ENCODE measurements at places on chromosomes 2 and 18.

DNA sequence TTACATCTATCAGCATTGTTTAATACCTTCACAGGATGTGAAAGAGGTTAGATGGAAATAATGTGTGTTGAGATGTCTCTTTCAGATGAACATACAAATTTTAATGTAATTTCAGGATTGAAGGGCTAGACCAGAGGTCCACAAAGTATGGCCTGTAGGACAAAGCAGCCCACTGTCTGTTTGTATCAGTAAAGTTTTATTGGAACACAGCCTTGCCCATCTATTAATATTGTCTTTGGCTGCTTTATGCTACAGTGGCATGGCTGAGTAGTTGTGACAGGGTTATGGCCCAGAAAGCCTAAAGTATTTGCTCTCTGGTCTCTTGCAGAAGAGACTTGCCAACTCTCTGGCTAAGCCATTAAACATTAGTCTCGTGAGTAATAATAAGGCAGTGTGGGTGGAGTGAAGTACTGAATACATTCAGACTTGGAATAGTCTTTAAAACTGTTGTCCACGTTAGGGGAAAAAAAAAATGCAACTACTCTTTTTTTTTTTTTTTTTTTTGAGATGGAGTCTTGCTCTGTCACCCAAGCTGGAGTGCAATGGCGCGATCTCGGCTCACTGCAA is 74.5 kb upstream of the NOSTRIN start:
- peaks cover 9% of the 10 kb centered on the region for H3K4me1 ChIP-seq
- no peak overlapping the region for H3K27ac ChIP-seq
- no peak for DNase-seq
- H3K4me3 ChIP-seq: no peak overlapping the region
- peaks cover 22% of the 10 kb centered on the region for H3K36me3 ChIP-seq
- no peaks in the 10 kb centered on the region for H3K27me3 ChIP-seq

GRCh38 chr2:112622528-112622849 is 23.2 kb upstream of the SLC20A1 start:
- H3K27ac ChIP-seq: no peak overlapping the region
- DNase-seq: no peak
- H3K27me3 ChIP-seq: peaks cover 5% of the 10 kb centered on the region
- H3K4me1 ChIP-seq: peaks cover 4% of the 10 kb centered on the region
- no peaks in the 10 kb centered on the region for H3K36me3 ChIP-seq

DNA sequence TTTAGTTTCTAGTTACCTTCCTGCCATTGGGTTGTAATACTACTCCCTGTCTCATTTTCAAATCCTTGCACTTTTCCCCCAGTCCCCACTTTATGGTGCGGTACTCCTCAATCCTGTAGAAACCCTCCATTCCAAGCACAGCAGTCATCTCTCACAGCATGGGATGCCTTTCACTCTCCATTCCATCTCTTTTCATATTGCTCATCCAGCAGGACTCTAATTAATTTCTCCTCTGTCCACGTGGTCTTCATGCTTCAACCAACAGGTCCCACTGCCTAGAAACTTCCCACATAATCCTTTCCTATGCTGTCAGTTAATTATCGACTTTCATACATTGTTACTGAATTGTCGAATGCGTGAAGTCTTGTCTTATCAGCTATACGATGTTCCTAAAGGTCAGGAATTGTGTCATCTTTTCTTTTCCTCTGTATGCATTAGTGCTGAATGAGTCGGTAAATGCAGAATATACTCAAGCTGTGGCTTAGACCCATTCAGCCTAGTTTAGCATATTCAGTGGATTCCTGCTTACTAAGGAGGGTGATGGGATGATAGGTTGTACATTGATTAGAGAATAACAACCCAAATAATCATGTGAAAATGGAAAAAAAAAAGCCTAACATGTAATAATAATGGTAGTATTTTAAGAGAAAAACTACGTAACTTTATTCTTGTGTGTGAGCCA is 89.7 kb downstream of the CRIM1 start:
- DNase-seq: no peak
- H3K27ac ChIP-seq: no peak overlapping the region

DNA sequence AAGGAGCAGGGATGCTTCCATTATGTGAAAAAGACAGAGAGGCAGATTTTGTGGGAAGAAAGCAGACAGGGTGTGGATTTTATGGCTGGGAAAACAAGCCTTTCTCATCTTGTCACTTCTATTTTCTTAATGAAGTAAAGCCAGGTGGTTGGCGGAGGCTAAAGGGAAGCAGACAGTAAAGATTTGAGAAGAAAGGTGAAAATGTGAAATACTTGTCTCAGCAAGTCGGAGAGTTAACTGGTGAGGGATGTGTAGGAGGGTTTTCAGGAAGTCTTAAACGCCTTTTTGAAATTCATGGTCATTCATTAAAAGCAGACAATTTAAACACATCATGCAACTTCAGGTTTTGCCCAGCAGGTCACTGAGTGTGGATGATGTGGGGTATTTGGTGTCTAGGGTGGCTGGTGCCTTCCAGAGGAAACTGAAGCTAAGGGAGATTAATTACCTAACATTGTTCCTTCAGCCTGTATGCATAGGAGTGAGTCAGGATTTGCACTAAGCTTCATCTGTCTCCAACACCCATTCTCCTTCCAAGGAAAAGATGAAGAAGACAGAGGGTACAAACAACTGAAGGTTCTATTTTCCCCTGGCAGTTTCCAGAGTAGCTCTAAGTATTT is 20.7 kb downstream of the SLC14A2 start:
- H3K27me3 ChIP-seq: no peaks in the 10 kb centered on the region
- no peak for DNase-seq

- peaks cover 6% of the 10 kb centered on the region for H3K4me1 ChIP-seq
- H3K4me3 ChIP-seq: no peak overlapping the region
- DNase-seq: no peak
- no peak overlapping the region for H3K27ac ChIP-seq
Observed at GRCh38 chr18:23701544-23702064, 12.4 kb downstream of the LAMA3 start.

DNA sequence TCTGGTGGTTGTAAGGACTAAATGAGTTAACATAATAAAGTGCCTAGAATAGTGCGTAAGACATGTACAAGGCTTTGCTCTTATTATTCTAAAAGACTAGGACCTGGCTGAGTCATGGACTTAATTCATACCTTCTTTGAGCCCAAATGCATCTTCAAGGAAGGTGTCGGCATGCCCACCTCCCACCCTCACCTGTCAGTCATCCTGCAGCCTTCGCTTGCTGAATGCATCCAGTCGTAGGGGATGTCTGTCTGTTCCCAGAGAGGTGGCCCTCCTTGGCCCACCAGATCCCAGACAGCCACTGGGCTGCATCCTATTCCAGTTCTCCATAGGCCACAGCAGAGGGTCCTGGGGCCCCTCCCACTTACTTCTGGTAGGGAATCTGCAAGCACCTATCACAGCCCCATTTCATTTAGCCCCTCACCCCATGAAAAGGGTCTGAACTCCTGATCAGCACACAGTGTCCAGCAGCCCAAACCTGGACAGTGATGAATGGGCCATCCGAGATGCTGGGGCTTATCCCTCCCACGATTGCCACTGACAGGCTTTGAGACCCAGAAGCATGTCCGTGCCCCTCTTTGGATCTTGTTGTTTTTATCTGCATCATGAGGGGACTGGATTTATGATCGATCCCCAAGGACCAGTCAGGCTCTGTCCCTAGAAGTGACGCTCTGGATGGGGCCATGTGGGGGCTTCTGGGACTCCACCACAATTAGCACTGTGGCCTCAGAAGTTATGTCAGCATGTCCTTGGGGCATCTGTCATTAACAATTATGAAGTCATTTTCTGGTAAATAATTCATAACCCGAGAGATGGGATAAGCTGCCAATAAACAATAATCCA is 101.1 kb downstream of the KLHL29 start:
- H3K4me1 ChIP-seq: peaks cover 13% of the 10 kb centered on the region
- H3K4me3 ChIP-seq: no peak overlapping the region
- no peaks in the 10 kb centered on the region for H3K27me3 ChIP-seq
- H3K36me3 ChIP-seq: no peaks in the 10 kb centered on the region

DNA sequence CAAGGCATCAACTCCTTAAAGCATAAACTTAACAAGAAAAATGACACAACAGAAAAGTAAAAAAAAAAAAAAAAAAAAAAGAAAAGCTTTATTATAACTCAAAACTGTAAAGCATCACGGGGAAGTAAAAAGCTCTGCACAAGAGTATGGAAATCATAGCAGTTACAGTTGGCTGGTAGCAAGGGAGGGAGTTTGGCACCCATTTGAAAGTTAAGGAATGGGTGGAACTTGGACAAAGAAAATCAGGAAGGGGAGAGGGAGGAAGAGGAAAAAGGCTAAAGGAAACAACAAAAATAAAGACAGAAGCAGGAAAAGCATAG is 8.6 kb downstream of the KLF7 start:
- no peak overlapping the region for H3K27ac ChIP-seq
- no peaks in the 10 kb centered on the region for H3K36me3 ChIP-seq
- peaks cover 37% of the 10 kb centered on the region for H3K4me1 ChIP-seq
- no peak for DNase-seq
- no peaks in the 10 kb centered on the region for H3K27me3 ChIP-seq
- H3K4me3 ChIP-seq: no peak overlapping the region

- H3K4me3 ChIP-seq: no peak overlapping the region
- DNase-seq: no peak
- peaks cover 26% of the 10 kb centered on the region for H3K4me1 ChIP-seq
- H3K27me3 ChIP-seq: no peaks in the 10 kb centered on the region
Observed at GRCh38 chr2:236982693-236983455, 102.8 kb upstream of the COPS8 start.

DNA sequence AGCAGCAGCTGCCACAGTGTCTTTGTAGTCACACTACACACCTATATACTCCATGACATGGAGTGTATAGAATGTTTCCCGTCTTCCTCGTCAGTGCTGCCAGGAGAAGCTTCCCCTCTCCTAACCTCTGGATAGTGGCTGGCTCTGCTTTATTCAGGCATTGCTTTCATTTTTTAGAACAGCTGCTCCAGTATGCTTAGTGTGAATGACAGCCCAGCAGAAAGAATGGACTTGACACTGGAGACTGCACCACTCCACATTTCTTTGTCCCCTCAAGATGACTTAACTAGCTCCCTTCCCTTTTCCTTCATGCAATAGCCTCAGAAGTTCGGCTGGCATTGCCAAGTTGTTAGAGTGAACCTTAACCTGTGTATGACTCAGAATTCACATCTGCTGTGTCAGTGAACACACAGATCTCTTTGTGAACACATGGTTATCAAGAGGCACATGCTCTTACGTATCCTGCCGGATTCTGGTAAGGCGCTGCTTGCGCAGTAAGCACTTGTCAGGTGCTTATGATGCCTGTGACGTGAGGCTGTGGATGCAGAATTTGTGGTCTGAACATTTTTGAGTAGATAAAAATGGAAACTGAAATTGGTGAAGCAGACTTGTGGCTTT is 73.9 kb downstream of the NEDD4L start:
- H3K4me1 ChIP-seq: peaks cover 28% of the 10 kb centered on the region
- H3K4me3 ChIP-seq: no peak overlapping the region

- no peak overlapping the region for H3K27ac ChIP-seq
- H3K27me3 ChIP-seq: no peaks in the 10 kb centered on the region
- peaks cover 3% of the 10 kb centered on the region for H3K36me3 ChIP-seq
- peaks cover 6% of the 10 kb centered on the region for H3K4me1 ChIP-seq
- H3K4me3 ChIP-seq: no peak overlapping the region
Observed at GRCh38 chr18:76553715-76554546, 58.9 kb upstream of the ZNF516 start.

DNA sequence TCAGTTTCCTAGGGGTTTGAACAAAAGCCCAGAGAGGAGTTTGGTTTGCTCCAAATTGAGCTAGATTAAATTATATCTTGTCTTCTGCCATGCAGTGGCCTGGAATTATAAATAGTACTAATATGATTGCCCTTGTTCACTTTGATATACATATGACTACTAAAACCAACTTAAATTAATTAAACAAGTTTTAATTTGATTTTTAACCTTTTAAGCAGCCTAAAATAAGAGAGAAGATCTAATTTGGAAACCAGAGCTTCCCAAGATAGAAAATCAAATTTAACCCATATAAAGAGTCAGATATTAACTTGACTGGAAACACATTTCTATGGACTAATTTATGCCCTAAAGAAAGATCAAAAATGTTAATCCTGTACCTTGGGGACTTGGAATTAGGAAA is 444.5 kb upstream of the SLC8A1 start:
- DNase-seq: no peak
- H3K4me3 ChIP-seq: no peak overlapping the region
- H3K27me3 ChIP-seq: peaks cover 2% of the 10 kb centered on the region
- H3K4me1 ChIP-seq: no peaks in the 10 kb centered on the region
- no peak overlapping the region for H3K27ac ChIP-seq

- H3K27ac ChIP-seq: no peak overlapping the region
- no peak overlapping the region for H3K4me3 ChIP-seq
- H3K4me1 ChIP-seq: peaks cover 10% of the 10 kb centered on the region
- no peak for DNase-seq
- no peaks in the 10 kb centered on the region for H3K27me3 ChIP-seq
- no peaks in the 10 kb centered on the region for H3K36me3 ChIP-seq
Observed at GRCh38 chr2:40230707-40231432, 221.0 kb downstream of the SLC8A1 start.

- no peaks in the 10 kb centered on the region for H3K4me1 ChIP-seq
- H3K4me3 ChIP-seq: no peak overlapping the region
- H3K36me3 ChIP-seq: peaks cover 16% of the 10 kb centered on the region
- H3K27ac ChIP-seq: no peak overlapping the region
- no peak for DNase-seq
Observed at GRCh38 chr2:240578110-240578450, 8.5 kb upstream of the CAPN10 start.
